ENCODE measurements at places on chromosomes 3 and 15.
A peak's percentile ranks its signal among the peaks of the same experiment; 100 is the strongest.

DNA sequence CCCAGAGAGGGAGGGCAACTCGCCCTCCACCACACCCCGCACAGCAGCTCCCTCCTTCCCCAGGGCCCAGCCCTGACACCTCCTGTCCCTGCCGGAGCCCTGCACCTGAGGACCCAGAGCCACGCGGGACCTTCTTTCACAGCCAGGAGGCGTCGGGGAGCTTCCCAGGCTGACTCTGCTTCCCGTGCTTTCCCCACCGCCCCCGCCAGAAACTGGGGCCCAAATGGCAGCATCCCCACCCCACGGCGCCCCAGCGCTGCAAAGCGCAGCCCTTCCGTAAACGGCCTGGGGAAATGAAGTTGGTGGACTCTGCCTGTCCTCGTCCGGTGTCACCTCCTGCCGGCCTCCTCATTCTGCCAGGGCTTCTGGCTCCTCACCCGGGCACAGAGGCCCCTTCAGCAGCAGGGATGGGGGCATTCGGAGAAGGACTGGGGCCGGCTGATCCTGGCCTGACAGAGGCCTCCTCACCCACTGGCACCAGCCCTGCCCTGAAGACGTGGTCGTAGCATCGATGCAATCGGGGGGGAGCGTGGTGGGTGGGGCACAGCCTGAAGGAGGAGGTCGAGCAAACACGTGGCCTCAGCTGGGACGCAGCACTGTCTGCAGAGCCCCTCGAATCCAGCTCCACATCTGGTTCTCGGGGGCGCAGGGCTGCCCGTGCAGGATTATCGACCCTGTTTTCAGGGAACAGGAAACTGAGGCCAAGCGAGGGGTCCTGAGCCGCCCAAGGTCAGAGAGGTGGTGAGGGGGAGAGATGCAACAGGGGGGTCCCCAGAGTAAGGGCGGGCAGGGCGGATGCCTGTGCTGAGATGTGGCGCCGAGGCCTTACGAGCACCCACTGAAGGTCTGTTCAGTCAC is 235.4 kb downstream of the XXYLT1 start:
- DNase-seq = no peak

- DNase-seq = no peak
Measured at GRCh38 chr3:190532731-190533203, 18.9 kb downstream of the IL1RAP start.

GRCh38 chr15:22780267-22780666 is 6.2 kb upstream of the NIPA1 start:
- DNase-seq = peak; percentile 18

GRCh38 chr3:141410846-141411245 is 42.5 kb downstream of the ZBTB38 start:
- DNase-seq = peak; percentile 56

DNA sequence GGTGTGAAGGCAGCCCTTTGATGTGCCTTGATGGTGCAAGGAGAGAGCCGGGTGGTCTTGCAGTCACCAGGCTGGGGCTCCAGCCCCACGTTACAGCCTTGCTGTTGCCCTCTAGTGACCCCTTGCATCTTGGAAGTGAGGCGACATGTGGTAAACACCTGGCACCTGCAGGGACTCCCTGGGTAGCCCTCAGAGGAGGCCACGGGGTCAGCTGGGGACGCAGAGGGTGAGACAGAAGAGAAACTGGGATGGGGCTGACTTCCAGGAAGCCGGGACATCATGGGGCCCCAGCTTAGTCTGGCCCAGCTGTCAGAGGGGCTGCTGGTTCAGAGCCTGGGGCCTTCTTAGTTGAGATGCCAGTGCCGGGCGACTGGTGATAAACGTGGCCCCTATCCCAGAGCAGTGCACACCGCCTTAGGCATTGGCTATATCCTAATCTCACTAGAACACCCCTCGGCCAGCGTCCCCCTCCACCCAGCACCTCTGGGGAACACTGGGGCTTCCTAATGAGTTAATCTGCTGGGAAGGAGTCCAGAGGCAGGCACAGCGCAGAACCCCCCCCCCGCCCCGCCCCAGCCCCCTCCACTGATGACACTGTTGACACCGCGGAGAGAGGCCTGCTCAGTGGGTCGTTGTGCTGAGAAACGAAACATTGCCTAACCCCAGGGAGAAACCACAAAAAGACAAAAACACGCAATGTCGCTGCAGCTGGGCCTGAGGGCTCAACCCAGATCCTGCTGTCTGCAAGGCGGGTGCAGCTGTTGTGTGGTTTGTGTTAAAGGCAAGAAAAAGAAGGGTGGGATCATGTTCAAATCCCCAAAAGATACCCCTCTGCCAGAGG is 60.5 kb upstream of the KLF13 start:
- DNase-seq = no peak

GRCh38 chr15:40239404-40239692 is 485 bp downstream of the PAK6 start:
- no peak for DNase-seq

GRCh38 chr15:93126148-93126547 is 37.1 kb upstream of the RGMA start:
- no peak for DNase-seq

DNA sequence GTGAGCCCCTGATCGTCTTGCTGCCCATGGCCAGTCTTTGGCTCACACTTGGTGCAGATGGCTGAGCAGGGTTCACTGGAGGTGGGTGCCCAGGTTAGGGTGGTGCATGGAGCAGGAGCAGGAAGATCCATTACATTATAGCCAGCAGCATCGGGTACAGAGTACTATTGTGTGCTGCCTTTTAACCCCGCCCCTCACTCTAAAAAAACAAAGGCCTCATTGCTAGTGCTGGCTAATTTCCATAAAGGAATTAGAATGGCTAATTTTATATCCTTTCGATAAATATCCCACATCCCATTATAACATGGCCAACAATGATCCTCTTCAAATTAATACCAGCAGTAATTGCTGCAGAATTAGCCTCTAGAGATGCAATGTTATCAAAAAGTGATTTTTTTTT is 45.8 kb upstream of the PPP4R2 start:
- DNase-seq = no peak

DNA sequence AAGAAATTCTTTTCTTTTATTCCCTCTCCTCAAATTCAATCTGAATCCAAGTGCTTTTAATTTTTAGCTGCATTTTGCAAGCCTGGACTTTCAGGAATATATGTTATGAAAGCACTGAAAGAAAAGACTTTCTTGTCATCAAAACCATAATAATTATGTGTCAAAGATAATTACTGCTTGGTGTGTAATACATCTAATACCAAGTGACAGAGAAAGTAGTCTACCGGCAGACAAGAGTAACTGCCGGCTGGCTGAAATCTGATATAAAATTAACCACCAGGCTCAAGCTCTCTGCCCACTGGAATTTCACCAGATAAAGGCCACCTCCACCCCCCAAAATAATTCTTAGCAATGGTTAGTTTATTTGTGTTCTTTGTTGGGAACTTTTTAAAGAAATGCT is 220.9 kb upstream of the CDIN1 start:
- no peak for DNase-seq

- no peak for DNase-seq
Measured at GRCh38 chr15:43094416-43095030, 11.3 kb downstream of the UBR1 start.

GRCh38 chr3:70919661-70920060 is 607.2 kb upstream of the MDFIC2 start:
- no peak for DNase-seq

- DNase-seq = no peak
Measured at GRCh38 chr15:41160639-41161315, 44.7 kb upstream of the INO80 start.

GRCh38 chr3:72338942-72339669 is 509.1 kb downstream of the SHQ1 start:
- peak; percentile 93 for DNase-seq

DNA sequence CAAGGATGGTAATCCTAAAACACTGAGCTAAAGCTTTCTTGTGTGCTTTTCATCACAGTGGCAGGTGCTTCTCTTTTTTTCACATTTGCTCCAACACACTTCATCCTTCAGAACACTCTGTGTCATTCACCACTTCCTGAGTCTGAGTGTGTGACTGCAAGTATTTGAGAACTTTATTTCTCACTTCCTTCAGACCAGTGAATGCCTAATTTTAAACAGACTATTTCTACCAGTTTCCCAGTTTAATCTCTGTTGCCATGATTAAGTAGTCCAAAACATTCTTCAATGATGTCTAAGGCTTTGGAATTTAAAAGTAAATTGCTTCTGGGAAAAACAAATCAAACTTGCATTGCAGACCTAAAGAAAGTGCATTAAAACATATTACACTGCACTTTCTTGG is 541.2 kb downstream of the RBMS3 start:
- DNase-seq = no peak

GRCh38 chr15:86802244-86802643 is 722.6 kb downstream of the AGBL1 start:
- DNase-seq = no peak

- no peak for DNase-seq
Measured at GRCh38 chr3:63877737-63878393, 14.2 kb downstream of the ATXN7 start.

DNA sequence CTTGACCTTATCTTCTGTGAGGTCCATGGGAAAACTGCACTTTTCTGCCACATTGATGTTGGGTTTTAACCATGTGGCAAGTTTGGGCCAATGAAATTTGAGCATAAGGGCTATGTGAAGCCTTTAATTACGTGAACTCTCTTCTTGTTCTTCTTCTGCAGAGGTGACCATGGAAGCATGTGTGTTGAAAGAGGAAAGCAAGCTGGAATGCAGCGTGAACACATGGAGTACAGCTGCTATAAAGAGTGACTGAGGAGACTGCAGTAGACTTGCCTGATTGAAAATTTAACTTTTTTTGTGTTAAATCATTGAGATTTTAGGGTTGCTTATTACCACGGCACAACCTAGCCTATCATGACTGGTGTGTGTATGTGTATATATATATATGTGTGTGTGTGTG is 347.3 kb downstream of the ZIC1 start:
- no peak for DNase-seq

- DNase-seq = no peak
Measured at GRCh38 chr3:101095693-101096430, 102.6 kb upstream of the ABI3BP start.

DNA sequence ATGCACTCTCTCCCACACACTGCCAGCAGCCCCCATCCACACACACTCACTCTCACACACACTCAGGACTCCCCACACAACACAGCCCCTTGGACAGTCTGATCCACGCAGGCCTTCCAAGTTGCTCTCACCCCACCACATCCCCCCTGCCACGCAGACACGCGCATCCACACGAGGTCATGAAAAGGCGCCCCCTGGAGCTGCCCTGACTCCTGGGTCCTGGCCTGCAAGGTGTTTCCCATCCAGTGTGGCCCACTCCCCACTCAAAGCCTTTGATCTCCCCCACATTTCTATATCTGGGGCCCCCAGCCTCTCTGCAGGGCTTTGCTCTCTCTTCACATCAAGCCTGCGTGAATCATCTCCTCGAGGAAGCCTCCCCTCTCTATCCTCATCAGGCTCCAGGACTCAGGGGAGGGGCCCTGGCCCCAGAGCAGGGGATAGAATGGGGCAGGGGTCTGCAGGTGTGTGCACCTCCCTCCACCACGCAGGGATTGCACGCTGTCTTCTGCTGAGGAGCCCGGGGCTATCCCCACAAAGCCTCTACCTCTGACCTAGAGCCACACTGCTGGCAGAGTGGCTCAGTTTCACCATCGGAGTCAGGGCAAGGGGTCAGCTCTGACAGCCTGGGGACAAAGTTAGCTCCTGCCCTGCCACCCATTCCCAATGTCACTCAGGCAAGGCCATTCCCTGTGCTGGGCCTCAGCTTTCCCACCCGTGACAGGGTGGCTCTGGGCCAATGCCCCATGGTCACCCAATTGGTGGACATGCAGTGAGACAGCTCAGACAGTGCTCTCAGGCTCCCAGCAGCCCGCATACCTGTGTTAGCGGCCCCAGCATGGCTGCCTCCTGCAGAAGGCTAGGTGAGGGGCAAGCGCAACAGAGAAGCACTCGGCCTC is 6.4 kb downstream of the MYL3 start:
- DNase-seq = no peak

GRCh38 chr3:16918683-16919025 is 33.9 kb downstream of the PLCL2 start:
- no peak for DNase-seq

- DNase-seq = peak; percentile 48
Measured at GRCh38 chr3:100072326-100073048, 41.8 kb downstream of the FILIP1L start.

- no peak for DNase-seq
Measured at GRCh38 chr15:99603828-99604227, 38.0 kb downstream of the MEF2A start.

DNA sequence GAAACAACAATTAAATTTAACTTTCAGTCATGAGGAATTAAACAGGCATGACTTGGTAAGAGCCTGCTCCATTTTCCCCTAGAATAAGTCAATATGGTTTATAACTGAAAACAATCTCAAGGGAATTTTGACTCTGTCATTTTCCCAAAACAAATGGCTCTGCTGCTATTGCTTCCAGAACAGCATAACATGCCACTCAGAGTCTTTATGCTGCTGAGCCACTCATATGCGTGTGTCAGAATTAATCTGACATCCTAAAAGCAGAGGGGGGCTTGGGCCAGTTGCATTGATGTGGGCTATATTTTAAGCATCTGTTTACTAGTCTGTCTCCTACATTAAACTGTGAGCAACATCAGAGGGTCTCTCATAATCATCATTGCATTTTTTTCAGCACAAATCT is 111.1 kb upstream of the ABI3BP start:
- DNase-seq = no peak

GRCh38 chr15:58980351-58980939 is 7.0 kb upstream of the RNF111 start:
- DNase-seq = peak; percentile 38

DNA sequence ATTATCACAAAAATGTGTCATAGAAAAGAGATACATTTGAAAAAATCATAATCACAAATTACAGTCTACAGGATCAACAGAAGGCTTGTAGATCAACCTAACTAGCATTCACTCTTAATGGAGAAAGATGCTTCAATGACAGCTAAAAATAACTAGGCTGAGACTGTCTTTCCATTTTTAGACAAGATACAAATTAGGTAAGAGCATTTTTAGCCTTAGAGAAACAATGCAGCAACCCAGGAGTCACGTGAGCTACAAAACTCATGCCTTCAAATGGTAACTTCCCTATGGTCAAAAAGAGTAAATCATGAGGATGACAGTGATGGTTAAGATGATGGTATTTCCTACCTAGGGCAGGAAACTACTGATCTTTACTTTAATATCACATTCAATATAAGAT is 415.4 kb downstream of the MAGI1 start:
- no peak for DNase-seq

DNA sequence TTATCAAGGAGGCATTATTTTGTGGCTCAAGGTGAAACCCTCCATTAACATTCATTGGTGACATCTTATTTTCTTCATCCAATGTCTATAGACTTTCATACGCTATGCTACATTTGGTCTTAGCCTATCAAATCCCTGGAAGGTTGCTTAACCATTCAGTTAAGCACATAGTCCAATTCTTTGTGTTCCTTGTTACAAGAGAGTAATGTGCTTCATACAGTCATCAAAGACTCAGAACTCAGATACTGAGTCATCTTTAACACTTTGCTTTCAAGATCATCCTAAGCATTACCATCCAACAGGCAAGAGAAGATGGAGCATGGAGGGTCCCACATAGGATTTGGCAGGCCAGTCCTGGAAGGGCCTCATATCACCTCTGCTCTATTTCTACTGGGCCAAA is 1202.1 kb downstream of the ROBO1 start:
- DNase-seq = no peak

Data from MCF 10A (cell line).